ENCODE measurements at places on chromosomes 6 and 20. TPM values are rescaled to one million over a fixed set of nuclear protein-coding genes. Genes with fewer than 3 reads are reported as not detected.

DNA sequence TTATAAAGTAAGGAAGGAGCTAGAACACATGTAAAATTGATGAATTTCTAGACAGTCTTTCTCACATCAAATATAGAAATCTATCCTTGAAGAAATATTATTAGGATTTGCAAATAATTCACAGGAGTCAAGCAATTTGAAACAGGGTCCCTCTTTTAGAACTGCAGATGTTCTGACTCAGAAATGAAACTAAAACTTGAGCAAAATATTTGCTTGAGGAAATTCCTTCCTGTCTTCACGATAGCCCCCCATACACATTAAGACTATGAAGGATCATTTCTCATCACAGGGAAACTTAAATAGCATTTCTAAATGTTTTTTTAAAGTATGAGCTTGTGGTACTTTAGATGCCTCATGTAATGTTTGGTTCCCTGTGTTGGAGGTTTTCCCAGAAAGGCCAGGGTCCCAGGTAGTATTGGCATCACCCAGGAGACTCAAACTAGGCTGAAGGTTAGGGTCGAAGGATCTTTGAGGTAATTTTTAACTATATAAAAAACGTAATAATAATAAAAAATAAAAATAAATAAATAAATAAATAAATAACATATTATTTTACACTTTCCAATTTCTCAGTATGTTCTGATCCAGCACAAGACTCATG, 144.0 kb upstream of the TBX18 start:
- DNase-seq, result no peak

- DNase-seq, result no peak
Measured at GRCh38 chr6:349491-349921, 42.0 kb upstream of the IRF4 start.

GRCh38 chr20:24303393-24304170, 165.8 kb upstream of the SYNDIG1 start:
- no peak for DNase-seq

GRCh38 chr20:37958856-37959520, 56.1 kb downstream of the VSTM2L start:
- no peak for DNase-seq

- DNase-seq, result no peak
Measured at GRCh38 chr20:6730672-6731328, 36.7 kb upstream of the BMP2 start.

- no peak for DNase-seq
Measured at GRCh38 chr6:24607310-24608105, 38.5 kb downstream of the KIAA0319 start.

DNA sequence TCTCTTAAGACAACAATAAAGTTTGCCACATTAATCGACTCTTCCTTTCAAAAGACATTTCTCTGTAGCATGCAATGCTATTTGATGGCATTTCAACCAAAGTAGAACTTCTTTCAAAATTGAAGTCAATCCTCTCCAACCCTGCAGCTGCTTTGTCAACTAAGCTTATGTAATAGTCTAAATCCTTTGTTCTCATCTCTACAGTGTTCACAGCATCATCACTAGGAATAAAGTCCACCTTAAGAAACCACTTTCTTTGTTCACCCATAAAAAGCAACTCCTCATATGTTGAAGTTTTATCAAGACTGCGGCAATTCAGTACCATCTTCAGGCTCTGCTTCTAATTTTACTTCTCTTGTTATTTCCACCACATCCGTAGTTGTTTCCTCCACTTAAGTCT, 11.5 kb upstream of the BLOC1S5 start:
- no peak for DNase-seq

DNA sequence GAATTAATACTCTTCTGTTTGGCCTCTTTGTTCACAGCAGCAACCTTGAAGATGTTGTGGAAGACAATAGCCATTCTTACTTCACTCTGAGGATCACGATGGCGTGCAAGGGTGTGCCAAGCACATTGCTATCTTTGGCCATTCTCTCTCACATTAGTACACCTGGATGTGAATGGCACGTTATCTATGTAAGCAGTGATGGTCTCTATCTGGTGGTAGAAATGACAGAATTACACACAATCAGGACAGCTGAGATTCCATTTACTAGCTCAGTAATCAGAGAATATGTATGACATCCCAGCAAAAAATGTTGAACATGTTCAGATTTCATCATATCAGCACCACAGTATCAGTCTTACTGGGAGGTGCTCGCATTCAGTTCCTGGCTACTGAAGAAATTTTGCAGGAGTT, 116.2 kb downstream of the LCA5 start:
- DNase-seq, result no peak

- no peak for DNase-seq
Measured at GRCh38 chr6:128414943-128415342, 105.5 kb downstream of the PTPRK start.

- no peak for DNase-seq
Measured at GRCh38 chr6:107154801-107155160, 39.5 kb upstream of the BEND3 start.

- DNase-seq, result no peak
Measured at GRCh38 chr6:118559659-118560058, 11.6 kb downstream of the PLN start.

DNA sequence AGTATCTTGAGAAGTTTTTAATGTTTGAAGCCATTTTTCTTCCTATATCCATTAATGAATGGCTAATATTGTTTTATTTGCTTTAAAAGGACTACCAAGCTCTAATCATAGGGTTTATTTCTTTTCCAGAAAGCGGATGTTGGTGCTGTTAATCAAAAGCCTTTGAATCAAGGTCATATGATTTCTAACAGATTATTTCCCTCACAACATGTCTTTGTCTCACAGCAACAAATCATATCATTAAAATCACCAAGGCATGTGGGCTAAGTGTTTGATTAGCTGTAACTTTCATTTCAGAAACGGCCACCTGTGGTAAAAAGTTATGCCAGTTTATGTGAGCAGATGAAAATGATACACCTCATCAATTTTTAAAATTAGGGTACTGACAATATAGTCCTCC, 21.7 kb downstream of the TRAF3IP2 start:
- no peak for DNase-seq

DNA sequence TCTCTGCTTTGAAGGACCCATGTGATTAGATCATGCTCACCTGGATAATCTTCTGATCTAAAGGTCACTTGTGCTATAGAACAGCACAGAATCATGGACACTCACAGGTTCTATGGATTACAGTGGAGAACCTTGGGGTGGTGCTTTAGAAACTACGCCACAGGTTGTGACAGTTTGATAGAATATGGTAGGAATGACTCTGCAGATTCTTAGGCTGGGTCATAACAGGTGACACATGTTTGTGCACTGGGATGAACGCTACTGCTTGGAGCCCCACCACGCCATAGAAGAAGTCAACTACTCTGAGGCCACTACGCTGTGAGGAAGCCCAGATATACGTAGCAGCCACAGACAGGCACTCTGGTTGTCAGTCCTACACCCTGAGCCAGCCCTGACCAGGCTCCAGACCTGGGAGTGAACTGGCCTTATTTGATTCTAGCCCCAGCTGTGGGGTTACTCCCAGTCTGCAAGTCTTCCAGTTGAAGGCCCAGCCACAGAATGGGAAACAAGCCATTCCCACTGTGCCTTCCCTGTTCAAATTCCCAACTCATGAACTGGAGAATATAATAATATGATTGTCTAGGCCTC, 99.0 kb upstream of the SLC24A3 start:
- no peak for DNase-seq

GRCh38 chr6:77318256-77318655, 145.0 kb downstream of the HTR1B start:
- no peak for DNase-seq

- DNase-seq, result no peak
Measured at GRCh38 chr6:154268486-154268885, 88.1 kb downstream of the IPCEF1 start.

- no peak for DNase-seq
Measured at GRCh38 chr6:111980143-111980542, 73.8 kb upstream of the CCN6 start.

DNA sequence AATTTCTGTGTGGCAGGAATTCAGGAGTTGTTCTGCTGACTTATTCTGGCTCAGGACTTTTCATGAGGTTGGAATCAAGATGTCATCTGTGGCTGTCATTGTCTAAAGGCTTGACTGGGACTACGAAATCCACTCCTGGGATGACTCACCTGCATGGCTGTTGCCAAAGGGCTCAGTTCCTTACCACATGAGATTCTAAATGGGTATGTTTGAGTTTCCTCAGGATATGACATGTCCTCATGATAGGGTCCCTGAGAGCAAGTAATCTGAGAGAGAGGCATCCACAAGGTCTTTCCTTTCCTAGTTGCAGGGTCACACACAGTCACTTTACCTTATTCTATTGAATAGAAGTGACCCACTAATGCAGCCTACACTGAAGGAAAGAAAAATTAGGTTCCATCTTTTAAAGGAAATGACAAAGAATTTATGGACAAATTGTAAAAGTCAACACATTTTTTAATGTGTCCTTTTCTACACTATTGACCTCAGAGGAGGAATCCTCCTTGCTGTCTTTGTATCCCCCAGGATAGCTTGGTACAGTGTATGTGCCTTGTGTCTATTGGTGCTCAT, 1025.0 kb upstream of the GJE1 start:
- DNase-seq, result no peak

EDN1 gene
- not detected for total RNA-seq

RNF217 gene
- not detected for total RNA-seq

HLA-DQA2 gene
- 3.3 TPM for total RNA-seq

PPIL6 gene
- 1.3 TPM for total RNA-seq

CTSA gene
- total RNA-seq, result 36.7 TPM

REM1 gene
- total RNA-seq, result not detected

TDRD6 gene
- 4.5 TPM for total RNA-seq

LRRN4 gene
- total RNA-seq, result not detected

TMEM181 gene
- 11.9 TPM for total RNA-seq

PROCR gene
- not detected for total RNA-seq

MAPK14 gene
- total RNA-seq, result 45.3 TPM

Measured in OCI-LY7 (cell line).